Cardiac atrium fibroblast (primary cell): ENCODE measurements at places on chromosomes 3 and 15. TPM values are rescaled to one million over a fixed set of nuclear protein-coding genes. Genes with fewer than 3 reads are reported as not detected.

TMC3 gene
- 0.32 TPM in 1 of 2 replicates, not detected in the other for total RNA-seq

FAM107A gene
- 7.0 and 15.6 TPM in 2 replicates for total RNA-seq

GREM1 gene
- under 0.01 and 0.32 TPM in 2 replicates for total RNA-seq

PLCH1 gene
- not detected in 2 replicates for total RNA-seq

WDR93 gene
- not detected in 2 replicates for total RNA-seq

MUC20 gene
- 1.3 TPM in 1 of 2 replicates, not detected in the other for total RNA-seq

GP9 gene
- not detected in 2 replicates for total RNA-seq

BFSP2 gene
- not detected in 2 replicates for total RNA-seq

RPSA gene
- total RNA-seq: 2,410 and 2,643 TPM in 2 replicates

OXTR gene
- 2.3 and 2.5 TPM in 2 replicates for total RNA-seq

LRIG1 gene
- total RNA-seq: 9.4 and 10.2 TPM in 2 replicates

CFAP161 gene
- not detected in 2 replicates for total RNA-seq

CCDC9B gene
- total RNA-seq: 1.1 and 5.2 TPM in 2 replicates

RAB27A gene
- 5.8 and 8.3 TPM in 2 replicates for total RNA-seq

AVEN gene
- total RNA-seq: 24.9 and 31.1 TPM in 2 replicates

SLC28A2 gene
- total RNA-seq: not detected in 2 replicates

CLRN1 gene
- total RNA-seq: not detected in 2 replicates

CORO2B gene
- 15.9 and 17.3 TPM in 2 replicates for total RNA-seq

SLC6A1 gene
- total RNA-seq: not detected in 2 replicates

NCEH1 gene
- 5.4 and 10.4 TPM in 2 replicates for total RNA-seq

SH2D7 gene
- total RNA-seq: not detected in 2 replicates

EPHB1 gene
- total RNA-seq: 0.16 TPM in 1 of 2 replicates, not detected in the other

COMMD2 gene
- total RNA-seq: 26.4 and 62.6 TPM in 2 replicates

MEGF11 gene
- total RNA-seq: not detected in 2 replicates

RARRES1 gene
- 5.8 and 13.9 TPM in 2 replicates for total RNA-seq

CLSTN2 gene
- total RNA-seq: 3.1 and 4.2 TPM in 2 replicates

PLD1 gene
- 33.0 and 42.1 TPM in 2 replicates for total RNA-seq

SYNPR gene
- not detected in 2 replicates for total RNA-seq

ZKSCAN7 gene
- total RNA-seq: 5.8 and 7.0 TPM in 2 replicates

LCTL gene
- 0.32 TPM in 1 of 2 replicates, not detected in the other for total RNA-seq

TRAT1 gene
- not detected in 2 replicates for total RNA-seq

GOLGA8M gene
- total RNA-seq: 0.18 TPM in 1 of 2 replicates, not detected in the other

EXD1 gene
- not detected in 2 replicates for total RNA-seq
